NCI-H2171 treated with DMSO at 0.1 percent for 48 hours (cell line): ENCODE measurements at places on chromosomes 7 and 10.

DNA sequence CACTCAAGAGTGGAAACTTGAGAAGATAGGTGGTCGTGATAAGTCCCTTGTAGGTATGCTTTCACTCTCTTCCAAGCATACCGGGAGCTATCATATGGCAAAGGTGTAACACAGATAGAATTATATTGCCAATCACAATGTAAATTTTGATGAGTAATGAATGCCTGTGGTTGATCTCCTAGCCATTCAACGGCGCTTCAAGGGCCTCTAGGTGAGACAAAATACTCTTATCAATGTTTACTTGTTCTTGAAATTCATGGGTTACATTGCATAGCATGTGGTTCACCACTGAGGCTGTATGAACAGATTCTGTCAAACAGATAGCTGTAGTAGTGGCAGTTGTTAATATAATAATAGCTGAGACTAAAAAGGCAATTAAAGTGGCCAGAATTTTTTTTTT, 82.4 kb downstream of the THSD7A start:
- DNase-seq = no peak

GRCh38 chr7:128131731-128132130, 100.5 kb upstream of the LRRC4 start:
- no peak for DNase-seq

- no peak for DNase-seq
Measured at GRCh38 chr10:117318909-117319308, 56.3 kb downstream of the PDZD8 start.

- DNase-seq = no peak
Measured at GRCh38 chr10:113853578-113854012, 287 bp downstream of the DCLRE1A start.

DNA sequence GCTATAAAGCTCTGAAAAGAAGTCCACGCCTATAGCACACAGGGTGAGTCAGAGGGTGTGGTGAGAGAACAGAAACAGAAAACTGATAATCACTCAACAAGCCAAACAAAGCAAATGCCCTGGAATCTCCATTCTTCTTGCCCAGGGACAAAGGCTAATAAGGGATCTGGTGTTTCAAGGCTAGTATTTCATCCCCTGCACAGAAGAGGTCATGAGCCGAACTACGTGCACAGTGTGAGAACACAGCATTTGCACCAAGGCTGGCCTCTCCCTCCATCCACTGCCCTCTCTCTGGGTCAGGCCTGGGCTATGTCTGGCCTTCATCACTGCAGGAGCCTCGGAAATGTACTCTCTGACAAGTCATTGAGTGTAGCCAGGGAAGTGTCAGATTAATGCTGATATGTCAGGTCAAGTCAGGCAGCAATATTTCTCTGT, 42.7 kb downstream of the PRR15 start:
- no peak for DNase-seq

DNA sequence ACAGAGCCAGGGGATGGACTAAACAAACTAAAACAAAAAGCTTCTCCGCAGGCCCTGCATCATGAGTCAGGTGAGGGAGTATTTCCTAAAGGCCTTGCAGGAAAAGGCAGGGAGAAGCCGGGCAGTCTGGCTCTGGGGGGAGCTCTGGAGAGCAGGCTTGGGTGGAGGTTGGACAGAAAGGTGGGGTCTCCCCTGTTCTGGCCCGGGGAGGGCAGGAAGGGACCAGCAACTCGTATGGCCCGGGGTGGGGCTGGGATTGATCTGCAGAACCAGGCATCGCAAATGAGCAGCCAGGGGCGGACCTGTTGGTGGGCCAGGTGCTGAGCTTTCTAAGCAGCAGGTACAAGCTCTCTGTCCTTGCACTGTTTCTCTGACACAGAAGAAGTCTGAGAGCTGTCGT, 235.2 kb downstream of the TCERG1L start:
- DNase-seq = no peak

DNA sequence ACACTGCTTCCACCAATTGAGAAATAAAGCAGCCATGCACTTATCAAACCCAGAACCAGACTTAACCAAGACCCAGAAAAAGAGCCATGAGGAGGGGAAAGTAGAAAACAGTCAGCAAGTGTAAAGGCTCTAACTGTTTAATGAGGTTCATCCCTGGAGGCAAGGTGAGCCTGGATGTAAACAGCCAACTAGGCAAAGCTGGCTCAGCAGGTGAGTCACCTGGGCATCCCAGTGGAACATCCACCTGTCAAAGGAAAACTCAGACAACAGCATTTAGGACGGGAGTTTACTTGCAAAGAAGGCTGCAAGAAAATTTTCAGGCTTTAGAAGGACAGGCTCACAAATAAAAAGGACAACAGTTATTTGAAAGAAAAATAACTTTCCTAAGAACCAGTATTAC, 153.0 kb downstream of the SNX13 start:
- peak; percentile 33 for DNase-seq
